KBM-7 (cell line): ENCODE measurements at places on chromosomes 12 and 14.
A peak's percentile ranks its signal among the peaks of the same experiment; 100 is the strongest.

GRCh38 chr14:69333791-69334337 is 64.2 kb downstream of the ERH start:
- no peak for DNase-seq

GRCh38 chr12:51970904-51971646 is 19.6 kb downstream of the ACVR1B start:
- peak; percentile 39 for DNase-seq

- DNase-seq: no peak
These were observed 374.5 kb downstream of the EMP1 start for GRCh38 chr12:13571035-13571434.

GRCh38 chr12:9869307-9870161 is at the start of gene CLEC2B:
Gene CLEC2B, minus strand, starts transcription at chr12:9869354.
- DNase-seq: peak; percentile 92

GRCh38 chr14:39322807-39323206 is 89.1 kb downstream of the MIA2 start:
- DNase-seq: no peak

DNA sequence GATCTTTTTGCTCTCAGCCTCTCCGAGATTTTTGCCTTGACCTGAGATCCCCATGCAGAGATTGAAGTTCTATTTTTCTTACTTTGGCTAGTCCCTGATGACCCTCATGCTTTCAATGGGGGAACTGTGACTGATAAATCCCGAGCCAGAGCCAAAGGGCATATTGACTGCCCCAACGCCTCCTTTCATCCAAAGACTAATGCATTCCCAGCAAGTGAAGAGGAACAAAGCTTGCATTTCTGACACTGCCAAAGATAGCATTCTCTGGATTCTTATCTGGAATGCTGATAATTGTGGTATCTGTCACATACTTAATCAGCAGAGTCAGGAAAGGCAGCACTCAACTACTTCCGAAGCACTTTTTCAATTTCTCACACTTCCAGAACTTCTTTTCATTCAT is 152.3 kb upstream of the EGLN3 start:
- no peak for DNase-seq

GRCh38 chr12:120944645-120945217 is 33.6 kb upstream of the HNF1A start:
- DNase-seq: peak; percentile 81

DNA sequence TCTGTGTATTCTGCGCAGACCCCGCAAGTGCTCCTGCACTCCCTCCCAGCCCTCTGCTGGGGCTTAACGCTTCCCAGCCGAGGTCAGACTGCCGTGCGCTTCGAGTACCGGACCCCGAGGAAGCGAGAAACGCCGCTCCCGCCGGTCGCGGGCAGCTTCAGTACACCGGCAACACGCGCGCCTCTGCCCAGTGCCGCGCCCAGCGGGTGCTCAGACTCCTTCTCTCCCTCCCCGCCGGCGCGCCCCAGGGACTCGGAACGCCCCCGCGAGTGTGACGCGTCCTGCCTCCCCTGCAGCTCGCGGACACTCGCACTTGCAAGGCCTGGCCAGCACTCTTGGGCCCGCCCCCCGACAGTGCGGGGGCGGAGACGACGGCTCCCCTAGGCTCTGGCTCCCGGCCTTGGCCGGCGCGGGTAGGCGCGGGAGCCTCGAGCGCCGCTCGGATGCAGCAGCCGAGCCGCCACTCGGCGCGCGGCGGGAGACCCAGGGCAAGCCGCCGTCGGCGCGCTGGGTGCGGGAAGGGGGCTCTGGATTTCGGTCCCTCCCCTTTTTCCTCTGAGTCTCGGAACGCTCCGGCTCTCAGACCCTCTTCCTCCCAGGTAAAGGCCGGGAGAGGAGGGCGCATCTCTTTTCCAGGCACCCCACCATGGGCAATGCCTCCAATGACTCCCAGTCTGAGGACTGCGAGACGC is at the start of gene PTGER2:
PTGER2 (plus strand) TSS at position 410 of the 692 bp plus-strand sequence; CDS start at position 647, 237 bp downstream.
- no peak for DNase-seq

GRCh38 chr14:78608998-78609787 is 439.0 kb downstream of the NRXN3 start:
- no peak for DNase-seq

GRCh38 chr12:99027461-99027860 is 382.4 kb downstream of the APAF1 start:
- DNase-seq: no peak

- no peak for DNase-seq
These were observed 5.4 kb downstream of the SIX6 start for GRCh38 chr14:60514378-60514740.

GRCh38 chr12:23893611-23894010 is 55.9 kb downstream of the SOX5 start:
- DNase-seq: no peak

DNA sequence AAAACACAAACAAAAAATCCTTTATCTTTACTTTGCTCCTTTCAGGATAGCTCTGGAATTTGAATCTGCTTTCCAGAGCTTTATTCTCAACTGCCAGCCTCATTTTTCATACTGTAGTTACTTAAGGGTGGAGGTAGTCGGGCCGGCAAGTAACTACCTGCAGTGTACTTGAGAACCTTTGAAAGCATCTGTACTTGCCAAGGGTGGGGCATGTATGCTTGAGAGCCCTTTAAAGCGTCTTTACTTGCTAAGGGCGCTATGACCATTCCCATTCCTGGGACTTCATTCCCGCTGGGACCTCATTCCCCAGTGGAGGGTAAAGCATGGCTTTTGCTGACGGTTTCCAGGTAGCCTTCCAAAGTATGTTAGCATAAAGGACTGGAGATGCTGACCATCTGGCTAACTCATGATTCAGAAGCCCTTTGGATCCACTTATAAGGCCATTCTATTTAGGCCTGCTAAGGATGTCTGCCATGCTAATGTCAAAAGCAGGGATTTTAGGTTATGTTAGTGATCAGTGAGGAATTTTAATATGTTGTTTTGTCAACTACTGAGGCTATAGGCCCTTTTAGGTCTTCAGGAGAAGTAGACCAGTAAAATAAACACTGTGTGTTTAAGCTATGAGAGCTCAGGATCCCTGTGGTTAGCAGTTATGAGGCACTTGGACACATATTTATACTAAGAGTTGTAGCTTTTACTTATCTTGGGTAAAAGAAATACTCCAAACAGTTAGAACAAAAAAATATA is 74.9 kb downstream of the CRADD start:
- DNase-seq: no peak

GRCh38 chr12:13950502-13950901 is 30.9 kb downstream of the GRIN2B start:
- DNase-seq: no peak

DNA sequence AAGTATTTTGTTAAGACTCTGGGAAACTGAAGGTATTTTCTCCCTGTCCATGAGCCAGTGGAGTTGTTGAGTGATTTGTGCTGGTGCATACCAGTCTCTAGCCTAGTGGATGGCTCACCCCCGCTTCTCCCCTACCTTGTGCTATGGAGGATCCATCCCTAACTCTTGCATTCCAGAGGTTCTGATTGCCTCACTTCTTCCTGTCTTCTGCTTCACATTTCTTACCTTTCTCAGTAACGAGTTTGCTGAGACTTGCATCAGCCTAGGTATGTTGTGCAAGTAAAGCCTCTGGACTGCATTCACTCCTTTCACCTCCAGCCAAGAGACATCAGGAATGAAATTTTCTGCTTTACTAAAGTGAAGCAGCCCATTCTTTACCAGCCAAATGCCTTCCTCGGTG is 391.6 kb downstream of the ZFP36L1 start:
- DNase-seq: no peak

DNA sequence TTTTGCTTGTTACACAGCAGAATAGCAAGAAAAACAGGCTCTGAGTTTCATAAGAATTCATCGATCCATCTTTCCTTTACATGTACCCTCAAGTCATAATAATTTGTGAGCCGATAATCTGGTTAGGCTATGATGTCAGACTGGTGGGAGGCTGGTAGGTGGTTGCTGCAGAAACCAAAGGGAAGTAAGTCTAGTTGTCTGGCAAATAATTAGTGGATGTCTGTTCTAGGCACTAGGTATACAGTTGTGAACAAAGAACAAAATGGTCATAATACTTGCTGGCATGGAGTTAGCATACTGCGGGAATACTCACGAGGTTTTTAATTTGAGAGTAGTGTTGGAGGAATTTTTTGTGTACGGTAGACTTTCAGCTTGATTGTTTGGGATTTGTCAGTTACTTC is 8.8 kb downstream of the SUSD6 start:
- peak; percentile 46 for DNase-seq

GRCh38 chr14:37932481-37932880 is 275.2 kb upstream of the SSTR1 start:
- no peak for DNase-seq
